ENCODE measurements at places on chromosomes 3 and 15. TPM values are rescaled to one million over a fixed set of nuclear protein-coding genes. Genes with fewer than 3 reads are reported as not detected.

The XYLB gene
- total RNA-seq: 3.1 TPM

The LCMT2 gene
- 8.9 TPM for total RNA-seq

The A4GNT gene
- not detected for total RNA-seq

The TRPM1 gene
- not detected for total RNA-seq

The PPP1R14D gene
- total RNA-seq: not detected

DNA sequence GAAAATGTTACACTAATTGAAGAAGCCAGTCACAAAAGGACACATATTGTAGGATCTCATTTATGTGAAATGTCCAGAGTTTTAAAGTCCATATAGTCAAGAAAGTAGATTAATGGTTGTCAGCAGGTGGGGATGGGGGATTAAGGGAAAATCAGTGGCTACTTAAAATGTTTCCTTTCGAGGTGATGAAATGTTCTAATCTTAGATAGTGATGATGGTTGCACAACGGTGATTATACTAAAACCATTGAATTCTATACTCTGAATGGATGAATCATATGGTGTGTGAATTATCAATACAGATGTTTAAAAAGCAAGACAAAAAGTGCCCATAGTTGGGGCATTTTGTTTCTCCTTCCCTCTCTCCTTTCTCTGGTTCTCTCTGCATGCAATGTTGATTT lies 164.6 kb downstream of the ATG7 start:
- H3K4me3 ChIP-seq: no peak overlapping the region
- no peaks in the 10 kb centered on the region for H3K27me3 ChIP-seq

DNA sequence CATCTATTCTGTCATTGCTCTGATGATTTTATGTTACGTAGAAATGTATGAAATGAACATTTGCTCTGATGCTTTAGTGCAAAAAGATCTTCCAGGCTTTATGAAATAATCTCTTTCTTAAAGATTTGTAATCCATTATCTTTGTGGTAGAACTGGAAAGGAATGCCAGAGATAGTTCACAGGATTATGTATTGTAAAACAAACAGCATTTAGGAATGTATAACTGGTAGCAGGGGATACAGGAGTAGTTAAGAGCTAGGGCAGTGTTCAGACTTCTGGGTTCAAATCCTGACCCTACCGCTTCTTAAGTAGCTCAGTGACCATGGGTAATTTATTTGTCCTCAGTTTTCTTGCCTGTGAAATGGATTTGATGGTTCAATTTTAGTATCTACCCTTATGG lies 429.8 kb upstream of the TPM1 start:
- H3K4me3 ChIP-seq: no peak overlapping the region
- H3K27ac ChIP-seq: no peak overlapping the region
- H3K27me3 ChIP-seq: peaks cover 18% of the 10 kb centered on the region
- DNase-seq: no peak
- no peaks in the 10 kb centered on the region for H3K36me3 ChIP-seq

DNA sequence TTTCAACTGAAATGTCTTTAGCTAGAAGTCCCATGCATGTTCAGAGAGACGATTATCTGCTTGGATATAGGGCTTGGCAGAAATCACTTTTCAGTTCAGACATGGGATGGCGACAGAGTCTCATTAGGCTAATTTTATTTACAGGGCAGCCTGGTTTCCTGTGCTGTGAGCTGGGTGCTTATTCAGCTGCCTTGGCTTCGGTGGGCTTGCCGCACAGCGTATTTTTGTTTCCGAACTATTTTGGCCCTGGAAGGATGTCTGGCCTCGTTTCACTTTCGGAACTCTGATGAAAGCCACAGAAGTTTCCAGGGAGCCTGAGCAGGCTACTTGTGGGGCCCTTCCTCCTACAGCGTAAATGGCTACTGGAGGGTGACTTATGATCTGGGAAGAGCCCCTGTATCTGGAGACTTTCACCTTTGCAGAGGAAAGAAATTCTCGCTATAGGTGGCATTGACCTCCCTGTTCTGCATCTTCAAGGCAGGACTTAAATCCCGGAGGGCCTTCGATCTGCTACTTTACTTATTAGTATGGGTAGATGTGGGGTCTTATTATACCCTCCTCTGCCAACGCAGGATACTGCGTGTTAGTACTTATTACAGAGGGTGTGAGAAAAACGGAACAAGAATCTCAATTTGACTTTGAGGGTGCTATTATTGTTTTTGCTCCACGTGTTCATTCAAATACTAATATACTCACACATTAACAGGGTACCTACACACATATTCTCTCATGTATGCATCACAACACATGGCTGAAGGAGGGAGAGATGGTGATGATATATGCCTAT lies 364.0 kb upstream of the RBMS3 start:
- H3K4me1 ChIP-seq: peaks cover 4% of the 10 kb centered on the region
- no peak overlapping the region for H3K4me3 ChIP-seq
- peak; percentile 18 for DNase-seq
- H3K27ac ChIP-seq: no peak overlapping the region

DNA sequence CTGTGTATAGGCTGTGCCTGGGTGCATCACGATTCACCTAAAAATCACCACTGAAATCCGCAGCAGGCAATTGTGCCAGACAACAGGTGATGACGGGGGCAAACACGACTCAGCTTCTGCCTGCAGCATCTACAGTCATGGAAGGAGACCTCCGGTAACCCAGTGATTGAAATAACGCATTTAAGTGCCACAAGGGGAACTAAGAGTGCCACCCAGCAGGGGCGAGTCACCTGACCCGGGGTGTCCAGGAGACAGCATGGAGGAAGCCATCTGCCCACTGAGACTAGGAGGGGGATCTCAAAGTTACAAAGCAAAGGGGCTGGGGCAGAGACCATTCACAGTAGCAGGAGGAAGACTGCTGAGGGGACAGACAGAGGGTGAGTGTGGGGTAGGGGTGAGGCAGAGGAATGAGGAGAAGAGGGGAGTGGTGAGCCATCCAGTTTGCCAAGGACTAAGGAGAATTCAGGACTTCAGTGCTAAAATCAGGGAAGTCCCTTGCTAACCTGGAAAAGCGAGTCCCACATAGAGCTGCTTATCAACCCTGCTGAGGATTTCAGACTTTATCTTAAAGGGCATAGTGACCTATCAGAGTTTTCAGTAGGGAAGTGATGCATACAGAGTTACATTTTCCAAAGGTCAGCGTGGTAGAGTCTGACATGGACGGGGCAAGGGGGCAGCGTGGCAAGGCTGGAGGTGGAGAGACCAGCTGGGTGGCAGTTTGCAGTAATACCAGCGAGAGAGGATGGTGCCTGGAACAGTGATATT lies 256.7 kb upstream of the HES1 start:
- H3K27ac ChIP-seq: no peak overlapping the region
- no peak overlapping the region for H3K4me3 ChIP-seq
- H3K4me1 ChIP-seq: no peaks in the 10 kb centered on the region
- no peaks in the 10 kb centered on the region for H3K36me3 ChIP-seq

GRCh38 chr3:177357352-177358090 lies 160.2 kb upstream of the TBL1XR1 start:
- no peaks in the 10 kb centered on the region for H3K27me3 ChIP-seq
- H3K36me3 ChIP-seq: no peaks in the 10 kb centered on the region
- H3K27ac ChIP-seq: peak overlapping the region; percentile 92
- peak overlapping the region; percentile 61 for H3K4me3 ChIP-seq

GRCh38 chr3:78999139-78999538 lies 768.7 kb downstream of the ROBO1 start:
- no peak overlapping the region for H3K4me3 ChIP-seq
- no peaks in the 10 kb centered on the region for H3K27me3 ChIP-seq
- no peaks in the 10 kb centered on the region for H3K4me1 ChIP-seq
- H3K27ac ChIP-seq: no peak overlapping the region
- no peaks in the 10 kb centered on the region for H3K36me3 ChIP-seq

DNA sequence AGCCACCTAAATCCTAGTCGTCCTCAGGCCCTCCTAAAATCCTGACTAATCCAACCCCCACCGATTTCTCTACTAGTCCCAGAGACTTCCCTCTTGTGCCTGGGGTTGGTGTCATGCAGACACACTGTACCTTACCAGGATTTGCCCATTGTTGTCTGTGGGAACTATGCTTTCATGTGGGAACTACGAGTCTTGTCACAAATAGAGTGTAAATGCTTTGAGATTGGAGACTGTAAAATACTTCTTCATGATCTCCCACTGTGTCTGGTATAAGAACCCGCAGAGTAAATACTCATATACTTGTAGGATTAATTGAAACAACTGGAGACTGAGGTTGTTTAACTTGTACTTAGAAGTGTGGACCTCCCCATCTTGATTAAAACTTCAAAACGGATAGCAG lies 11.2 kb downstream of the B3GNT5 start:
- H3K27ac ChIP-seq: no peak overlapping the region
- H3K4me3 ChIP-seq: no peak overlapping the region
- H3K27me3 ChIP-seq: no peaks in the 10 kb centered on the region
- H3K4me1 ChIP-seq: peaks cover 3% of the 10 kb centered on the region

Measured in activated CD4-positive, alpha-beta memory T cell treated with anti-CD3 and anti-CD28 coated beads, Interleukin-2, amount 10 ng/mL, durations not matched to agents 7 days and 5 days (primary cell).